Myocyte (in vitro differentiated cells): ENCODE measurements at places on chromosomes 4 and X.

DNA sequence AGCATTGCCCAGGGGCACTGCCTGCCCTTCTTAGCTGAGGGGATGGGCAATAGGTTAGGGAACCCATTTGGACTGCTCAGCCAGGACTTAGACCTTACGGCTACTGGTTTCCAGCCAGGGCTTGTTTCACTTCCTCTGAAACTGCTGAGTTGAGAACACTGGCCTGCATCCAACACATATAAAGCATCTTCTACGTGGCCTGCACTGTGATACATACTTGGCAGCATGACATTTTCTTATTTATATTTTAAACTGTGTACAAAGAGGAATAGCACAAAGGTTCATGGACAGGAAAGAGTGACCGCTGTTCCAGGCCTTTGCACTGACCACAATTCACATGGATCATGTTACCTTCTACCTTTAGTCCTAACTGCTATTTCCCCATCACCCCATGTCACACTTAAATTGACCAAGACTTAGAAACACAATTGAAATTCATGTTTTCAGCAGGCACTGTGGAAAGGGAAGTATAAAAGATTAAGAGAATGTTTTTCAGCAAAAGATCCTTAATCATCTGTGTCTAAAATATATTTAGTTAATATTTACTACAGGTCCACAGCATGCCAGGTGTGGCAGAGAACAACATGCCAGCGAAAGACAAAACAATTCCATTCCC, 43.7 kb downstream of the NLGN4X start:
- DNase-seq: no peak

DNA sequence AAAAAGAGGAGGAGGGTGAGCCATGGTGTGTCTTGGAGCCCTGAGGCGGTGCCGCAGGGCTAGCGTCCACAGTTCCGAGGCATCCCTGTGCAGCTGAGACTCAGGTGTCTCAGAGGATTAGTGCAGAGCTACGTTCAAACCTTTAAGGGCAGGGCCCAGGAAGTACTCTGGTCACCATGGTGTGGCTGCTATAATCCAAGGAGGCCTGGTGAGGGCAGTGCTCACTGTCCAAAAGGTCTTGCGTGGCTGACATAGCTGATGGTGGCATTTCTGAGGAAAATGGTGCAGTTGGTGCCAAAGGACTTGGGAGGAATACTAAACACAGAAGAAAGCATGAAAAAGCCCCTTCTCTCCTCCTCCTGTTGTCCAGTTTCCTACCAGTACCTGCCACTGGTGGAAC, 146.9 kb downstream of the DCHS2 start:
- DNase-seq: no peak

- DNase-seq: peak; percentile 28
These were observed 82.8 kb downstream of the PDGFC start for GRCh38 chr4:156888762-156889161.

DNA sequence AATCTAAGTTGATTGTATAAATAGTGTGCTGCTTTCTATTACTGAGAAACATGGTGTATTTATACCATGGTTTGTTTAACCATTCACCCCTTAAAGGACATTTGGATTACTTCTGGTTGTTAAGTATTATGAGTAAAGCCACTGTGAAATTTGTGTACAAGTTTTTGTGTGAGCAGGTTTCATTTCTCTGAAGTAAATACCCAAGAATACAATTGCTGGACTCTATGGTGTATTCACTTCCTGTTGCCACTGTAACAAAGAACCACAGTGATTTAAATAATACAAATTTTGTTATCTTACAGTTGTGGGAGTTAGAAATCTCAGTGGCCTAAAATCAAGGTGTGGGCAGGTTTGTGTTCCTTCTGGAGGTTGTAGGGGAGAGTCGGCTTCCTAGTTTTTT, 869.6 kb downstream of the CCSER1 start:
- no peak for DNase-seq

DNA sequence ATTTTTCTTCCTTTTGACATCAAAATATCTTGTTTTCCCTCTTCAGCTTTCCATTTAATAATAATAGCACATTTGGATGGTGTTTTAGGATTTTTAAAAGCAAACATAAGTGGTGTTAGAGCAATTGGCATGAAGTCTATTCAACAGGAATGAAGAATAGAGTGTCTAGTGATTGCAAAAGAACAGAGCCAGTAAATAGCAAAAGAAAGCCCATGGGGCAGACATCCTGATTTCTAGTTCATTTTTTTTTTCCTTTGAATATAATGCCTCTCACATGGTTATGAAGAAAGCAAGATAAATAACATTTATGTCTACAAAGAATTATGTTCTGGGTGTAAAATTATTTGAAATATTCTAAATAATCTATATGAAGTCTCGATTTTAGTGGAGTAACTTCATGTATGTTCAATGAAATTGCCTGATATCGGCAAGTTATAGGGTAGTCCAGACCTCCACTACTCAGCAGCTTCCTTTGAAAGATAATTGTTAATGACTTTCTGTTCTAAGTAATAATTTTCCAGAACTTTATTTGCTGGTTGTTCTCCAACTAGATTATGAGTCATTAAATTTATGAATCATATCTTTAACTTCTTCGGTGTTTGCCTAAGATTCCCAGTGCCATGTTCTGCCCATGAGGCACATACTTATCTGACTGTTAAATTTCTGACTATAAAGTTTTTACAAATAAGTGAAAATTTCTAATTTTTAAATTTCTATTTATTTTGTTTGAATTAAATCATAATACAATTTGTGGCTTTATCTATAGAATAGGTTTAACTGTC, 587.9 kb downstream of the TLL1 start:
- DNase-seq: peak; percentile 12

- DNase-seq: no peak
These were observed 30.7 kb upstream of the MAP9 start for GRCh38 chr4:155407480-155407879.

- no peak for DNase-seq
These were observed 43.7 kb downstream of the BBS12 start for GRCh38 chr4:122775987-122776836.

GRCh38 chrX:63993936-63994335, 208.9 kb upstream of the ARHGEF9 start:
- DNase-seq: no peak

DNA sequence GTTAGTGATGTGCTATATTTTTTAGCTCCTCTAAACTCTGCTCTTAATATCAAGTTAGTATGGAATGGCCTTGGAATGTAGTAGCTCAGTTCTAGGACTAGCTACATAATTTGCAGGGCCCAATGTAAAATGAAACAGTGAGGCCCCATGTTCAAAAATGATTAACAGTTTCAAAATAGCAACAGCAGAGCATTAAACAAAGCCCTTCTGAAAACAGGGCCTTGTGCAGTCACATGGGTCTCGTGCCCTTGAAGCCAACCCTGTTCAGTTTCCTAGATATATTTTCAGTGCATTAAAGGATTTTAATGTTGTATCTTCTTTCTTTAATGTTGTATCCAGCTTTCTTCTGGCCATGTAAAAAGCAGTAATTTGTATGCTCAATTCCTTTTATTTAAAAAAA, 82.1 kb downstream of the TASL start:
- no peak for DNase-seq

DNA sequence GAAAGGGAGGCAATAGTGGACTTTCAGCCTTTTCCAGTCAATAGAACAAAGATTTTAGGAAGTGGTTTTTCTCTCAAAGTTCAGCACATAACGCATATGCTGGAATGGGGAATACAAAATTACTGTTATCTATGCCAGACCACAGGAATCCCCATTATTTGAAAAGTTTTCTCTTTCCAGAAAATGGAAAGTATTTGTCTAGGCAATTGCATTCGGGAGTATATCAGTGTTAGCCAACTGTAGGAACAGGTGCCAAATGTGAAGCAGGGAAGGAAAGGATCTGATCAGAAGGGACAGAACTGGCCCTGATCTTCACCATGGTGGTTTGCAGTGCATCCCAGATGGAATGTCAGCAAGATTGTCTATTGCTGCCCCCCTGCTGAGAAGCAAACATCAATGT, 213.6 kb downstream of the CPE start:
- DNase-seq: peak; percentile 20

DNA sequence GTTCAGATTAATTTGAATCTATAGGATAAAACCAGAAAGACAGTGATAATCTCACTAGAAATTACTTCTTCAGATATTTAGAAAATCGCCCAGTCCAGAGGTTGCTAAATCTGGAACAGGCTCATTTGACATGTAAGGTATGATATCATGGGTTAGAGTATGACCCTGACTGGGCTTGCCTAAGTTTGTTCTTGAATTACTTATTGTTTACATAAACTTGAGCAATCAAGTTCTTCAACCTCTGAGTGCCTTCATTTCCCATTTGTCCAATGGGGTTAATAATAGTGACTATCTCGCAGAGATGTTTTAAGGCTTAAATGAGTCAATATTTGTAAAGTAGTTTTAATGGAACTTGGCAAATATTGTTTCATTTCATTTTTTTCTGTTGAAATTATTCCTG, 1947.6 kb upstream of the IGFBP7 start:
- DNase-seq: no peak

DNA sequence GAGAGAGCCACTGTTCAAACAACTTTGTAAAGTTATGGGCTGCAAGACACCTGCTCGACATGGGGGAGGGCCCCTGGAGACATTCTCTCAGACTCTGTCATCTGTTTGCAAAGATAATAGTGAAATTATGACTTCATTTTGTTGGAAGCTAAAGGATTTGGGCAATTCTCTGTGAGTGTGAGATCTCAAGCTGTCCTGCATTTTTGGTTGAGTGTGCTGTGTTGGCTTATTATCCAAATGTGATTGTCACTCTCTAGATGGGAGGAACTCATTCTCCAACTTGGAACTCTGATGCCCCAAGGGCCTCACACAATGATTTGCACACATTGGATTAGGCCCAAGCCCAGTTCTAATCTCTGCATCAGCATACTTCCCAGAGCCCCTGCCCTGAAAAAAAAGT, 63.7 kb downstream of the STK32B start:
- DNase-seq: peak; percentile 2

DNA sequence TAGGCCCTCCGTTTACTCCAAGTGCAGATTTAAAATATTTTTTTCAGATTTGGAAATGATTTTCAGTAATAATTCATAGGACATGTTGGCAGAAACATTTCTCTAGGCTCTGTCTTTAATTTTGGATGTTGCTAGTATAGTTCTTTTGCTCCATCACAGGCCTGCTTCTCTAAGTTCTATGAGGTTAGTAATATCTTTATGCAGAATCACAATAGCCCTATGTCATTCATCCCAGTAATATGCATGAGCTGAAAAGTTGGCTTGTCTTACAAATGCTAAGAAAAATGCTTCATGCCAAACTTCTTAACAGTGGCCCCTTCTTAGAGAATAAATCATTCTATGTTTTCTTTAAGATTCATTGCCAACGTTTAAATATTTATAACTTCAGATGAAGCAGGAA, 148.3 kb upstream of the TLL1 start:
- no peak for DNase-seq

GRCh38 chrX:1105671-1106419, 106.6 kb downstream of the CRLF2 start:
- no peak for DNase-seq

- DNase-seq: no peak
These were observed 44.6 kb downstream of the CXorf58 start for GRCh38 chrX:23952391-23952790.

DNA sequence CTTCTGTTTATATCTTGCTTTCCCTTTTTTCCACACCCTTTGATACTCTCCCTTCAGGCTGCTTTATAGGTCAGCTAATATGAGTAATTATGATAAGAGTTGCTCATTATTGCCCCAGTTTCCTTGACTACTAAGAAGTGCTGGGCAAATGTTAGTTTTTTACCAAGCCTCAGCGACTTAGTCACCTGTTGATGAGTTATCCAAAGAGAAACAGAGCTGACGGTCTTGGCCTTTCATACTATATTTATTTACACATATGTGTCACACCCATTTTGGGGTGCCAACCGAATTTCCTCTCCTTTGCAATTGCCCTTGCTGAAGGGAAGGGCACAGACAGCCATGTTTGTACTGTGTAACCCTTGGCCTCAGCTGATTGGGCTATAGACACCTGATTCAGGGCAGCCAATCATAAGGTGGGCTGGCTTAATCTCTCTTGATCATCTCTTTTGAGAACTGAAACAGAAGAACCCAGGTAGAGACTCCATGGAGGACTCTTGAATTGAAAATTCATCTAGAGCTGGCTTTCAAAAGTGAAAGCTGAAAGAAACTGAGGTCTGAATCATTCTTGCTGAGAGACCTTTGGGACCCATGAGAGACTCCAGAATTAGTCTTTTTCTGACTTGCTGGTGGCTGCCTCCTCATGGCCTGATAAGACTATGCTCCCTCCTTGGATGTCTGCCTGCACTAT, 111.7 kb upstream of the RPS6KA3 start:
- DNase-seq: no peak

- DNase-seq: no peak
These were observed 67.3 kb upstream of the LHFPL1 start for GRCh38 chrX:112746812-112747595.

DNA sequence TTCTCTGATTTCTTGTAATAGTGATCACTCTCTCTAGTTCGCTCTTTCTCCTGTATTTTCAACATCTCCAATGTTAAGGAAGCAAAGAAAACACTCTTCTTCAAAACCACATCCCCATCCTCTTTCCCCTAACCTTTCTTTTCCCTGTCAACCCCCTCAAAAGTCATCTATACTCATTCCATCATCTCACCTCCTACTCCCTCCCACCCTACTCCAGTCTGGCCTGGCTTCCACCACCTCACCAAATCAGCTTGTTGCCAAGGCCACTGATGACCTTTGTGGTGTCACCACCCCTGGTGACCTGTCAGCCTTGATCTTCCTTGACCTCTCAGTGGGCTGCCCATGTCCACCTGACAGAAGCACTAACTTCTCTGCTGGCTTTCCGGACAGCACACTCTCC, 2.3 kb downstream of the FAM3A start:
- DNase-seq: no peak

DNA sequence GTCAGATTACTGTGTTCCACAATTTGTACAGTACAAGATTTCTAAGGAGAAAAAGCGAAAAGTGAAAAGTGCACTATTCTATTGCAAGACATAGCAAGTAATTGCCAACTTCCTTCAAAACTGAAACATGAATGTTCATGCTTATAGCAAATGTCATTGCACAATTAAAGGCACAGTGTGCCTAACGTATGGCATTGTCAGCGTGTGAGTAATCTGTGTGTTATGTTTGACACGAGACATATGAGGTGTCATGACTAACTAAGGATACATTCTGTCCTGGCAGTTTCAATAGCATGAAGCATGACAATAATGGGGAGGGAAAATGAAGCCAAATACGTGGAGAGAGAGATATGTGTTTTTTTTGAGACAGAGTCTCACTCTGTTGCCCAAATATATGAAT, 33.6 kb upstream of the TBC1D9 start:
- no peak for DNase-seq

DNA sequence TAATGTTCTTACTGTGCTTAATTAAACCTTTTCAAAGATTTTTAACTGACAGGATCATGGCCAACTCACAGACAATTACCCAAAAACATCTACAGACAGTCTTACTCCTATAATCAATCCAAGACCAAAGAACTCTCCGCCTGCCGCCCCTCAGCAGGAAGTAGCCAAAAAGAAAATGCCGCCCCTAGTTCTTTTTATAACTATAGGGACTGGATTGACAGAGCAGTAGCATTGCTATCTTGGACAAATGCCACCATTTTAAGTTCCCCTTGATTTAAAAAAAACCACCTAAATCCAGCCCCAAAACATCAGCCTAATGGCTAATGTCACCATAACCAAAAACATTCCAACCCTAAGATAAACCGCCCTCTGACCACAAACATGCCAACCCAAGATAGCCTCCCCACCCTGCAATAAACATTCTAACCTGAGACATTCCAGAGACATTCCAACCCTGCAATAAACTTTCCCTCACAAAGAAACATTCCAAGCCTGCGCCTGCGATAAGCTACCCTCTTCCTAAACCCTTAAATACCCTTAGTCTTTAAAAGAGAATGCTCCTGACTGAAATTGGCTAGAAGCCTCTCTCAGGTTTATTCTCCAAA, 77.0 kb downstream of the COQ2 start:
- DNase-seq: peak; percentile 85
